ENCODE measurements at places on chromosomes 5 and 9. TPM values are rescaled to one million over a fixed set of nuclear protein-coding genes. Genes with fewer than 3 reads are reported as not detected.

Gene FAM200C
- total RNA-seq = 2.0 TPM

Gene GRM6
- not detected for total RNA-seq

Gene LVRN
- total RNA-seq = 0.17 TPM

Gene MAP1B
- total RNA-seq = 240 TPM

Gene PDZD2
- 0.26 TPM for total RNA-seq

Gene PTGR1
- 86.6 TPM for total RNA-seq

DNA sequence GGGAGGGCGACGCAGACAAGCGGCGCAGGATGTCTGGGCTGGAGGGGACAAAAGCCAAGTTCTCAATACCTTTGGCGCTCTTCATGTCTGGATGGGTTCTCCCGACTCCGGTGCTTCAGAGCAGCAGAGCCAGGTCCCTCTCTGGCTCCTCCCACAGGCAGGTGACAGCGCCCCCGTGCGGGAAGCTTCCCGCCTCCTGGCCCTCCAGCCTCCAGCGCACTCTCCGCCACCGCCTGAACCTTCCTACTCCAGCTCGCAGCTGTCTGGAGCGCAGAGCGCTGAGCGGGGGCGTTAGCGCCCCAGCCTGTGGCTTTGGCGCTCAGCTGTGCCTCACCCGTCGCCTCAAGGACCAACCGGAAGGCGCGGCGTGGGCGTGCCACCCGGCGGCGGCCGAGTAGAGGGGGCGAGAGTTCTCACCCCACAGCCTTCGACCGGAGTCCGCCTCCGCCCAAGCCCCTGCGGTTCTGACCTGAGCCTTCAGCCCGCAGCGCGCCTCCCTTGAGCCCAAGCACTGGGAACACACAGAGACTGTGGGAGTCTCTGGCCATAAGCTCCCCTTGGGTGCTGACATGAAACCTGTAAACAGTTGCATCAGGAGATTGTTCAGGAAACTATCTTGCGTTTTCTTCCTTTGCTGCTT lies at the start of gene SLCO4C1:
Gene SLCO4C1, minus strand, starts transcription at position 107 of the 640 bp plus-strand sequence. Its CDS starts 22 bp downstream, at position 85.
- no peak for DNase-seq

Data from HFFc6 (cell line).